ENCODE measurements at places on chromosomes 11 and 22. TPM values are rescaled to one million over a fixed set of nuclear protein-coding genes. Genes with fewer than 3 reads are reported as not detected.

DNA sequence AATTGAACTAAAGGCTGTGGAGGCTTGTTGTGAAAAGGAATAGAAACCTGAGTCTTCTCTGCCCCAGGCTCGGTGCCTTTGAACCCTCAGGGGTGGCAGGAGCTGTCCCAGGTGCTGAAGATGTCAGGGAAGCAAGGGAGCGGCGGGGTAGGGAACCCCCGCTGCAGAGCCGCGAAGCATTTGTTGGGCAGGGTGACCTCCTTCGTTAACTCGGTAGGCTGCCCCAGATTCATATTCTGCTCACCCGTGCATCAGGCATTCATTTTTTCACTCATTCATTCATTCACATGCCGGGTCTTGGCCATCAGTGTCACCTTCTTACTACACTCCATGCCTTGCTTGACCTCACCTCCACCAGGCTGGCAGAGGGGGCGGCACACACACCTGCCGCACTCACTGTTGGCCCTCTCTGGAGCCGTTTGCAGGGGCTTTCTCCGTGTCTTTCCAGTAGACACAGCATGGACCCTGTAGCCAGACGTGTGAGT, 618.9 kb downstream of the BRD1 start:
- peak; percentile 12 for DNase-seq

GRCh38 chr11:120316880-120317688, 8.0 kb upstream of the TLCD5 start:
- DNase-seq = peak; percentile 82

The PRDM11 gene
- polyA plus RNA-seq = 22.6 TPM

DNA sequence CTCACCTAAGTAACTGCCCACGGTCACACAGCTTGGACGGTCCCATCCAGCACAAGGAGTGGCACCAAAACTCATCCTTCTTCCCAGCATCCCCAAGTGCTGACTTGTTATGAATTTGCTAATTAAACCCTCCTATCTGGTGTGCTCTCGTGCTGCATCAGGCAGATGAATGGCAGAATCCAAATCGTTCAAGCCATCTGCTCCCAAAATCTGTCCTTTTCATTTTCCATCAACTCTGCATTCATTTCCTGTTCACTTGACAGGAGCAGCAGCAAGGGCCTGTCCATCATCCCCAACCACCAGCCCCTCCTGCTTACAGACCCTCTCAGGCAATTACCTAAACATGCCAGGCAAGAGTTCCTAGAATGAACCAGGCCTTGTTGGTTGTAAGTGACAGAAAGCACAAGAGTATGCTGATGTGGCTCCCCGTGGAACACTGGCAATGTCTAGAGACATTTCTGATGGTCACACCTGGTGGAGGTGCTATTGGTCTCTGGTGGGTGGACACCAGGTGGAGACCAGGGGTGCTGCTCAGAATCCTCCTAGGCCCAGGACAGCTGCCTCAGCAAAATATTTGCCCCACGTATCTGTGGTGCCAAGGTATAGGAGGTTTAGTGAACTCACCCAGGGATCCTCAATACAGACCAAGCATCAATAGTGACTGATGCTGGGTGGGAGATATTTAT, 832.5 kb downstream of the TBC1D22A start:
- no peak for DNase-seq

GRCh38 chr11:13140873-13141655, 131.9 kb downstream of the RASSF10 start:
- no peak for DNase-seq

GRCh38 chr22:33427461-33427860, 369.3 kb upstream of the SYN3 start:
- DNase-seq = no peak

The LIF gene
- 0.96 TPM for polyA plus RNA-seq

GRCh38 chr11:71183878-71184277, 68.5 kb downstream of the SHANK2 start:
- DNase-seq = no peak

DNA sequence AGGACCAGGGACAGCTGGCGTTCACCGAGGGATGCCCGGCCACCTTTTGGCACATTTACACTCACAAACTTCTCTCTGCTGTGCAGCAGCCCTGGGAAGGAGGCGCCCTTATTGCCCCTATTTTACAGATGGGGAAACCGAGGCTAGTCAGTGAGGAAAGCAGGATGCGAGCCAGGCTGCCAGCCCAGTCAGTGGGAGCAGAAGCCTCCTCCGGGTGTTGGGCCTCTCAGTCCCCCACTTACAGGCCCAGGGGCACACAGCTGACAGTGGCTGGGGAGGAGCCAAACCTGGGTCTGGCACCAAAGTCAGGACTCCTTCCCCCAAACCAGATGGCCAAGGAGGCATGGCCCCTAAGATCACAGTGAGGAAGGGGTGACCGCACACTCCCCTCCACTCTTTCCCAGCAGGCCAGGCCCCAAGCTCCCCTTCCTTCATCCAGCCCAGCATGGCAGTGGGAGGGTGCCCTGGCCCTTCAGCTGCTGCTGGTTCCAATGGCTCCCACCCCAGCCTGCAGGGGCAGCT, 121.4 kb upstream of the ANO1 start:
- no peak for DNase-seq

GRCh38 chr22:44325718-44326490, 13.2 kb upstream of the SHISAL1 start:
- DNase-seq = peak; percentile 85

DNA sequence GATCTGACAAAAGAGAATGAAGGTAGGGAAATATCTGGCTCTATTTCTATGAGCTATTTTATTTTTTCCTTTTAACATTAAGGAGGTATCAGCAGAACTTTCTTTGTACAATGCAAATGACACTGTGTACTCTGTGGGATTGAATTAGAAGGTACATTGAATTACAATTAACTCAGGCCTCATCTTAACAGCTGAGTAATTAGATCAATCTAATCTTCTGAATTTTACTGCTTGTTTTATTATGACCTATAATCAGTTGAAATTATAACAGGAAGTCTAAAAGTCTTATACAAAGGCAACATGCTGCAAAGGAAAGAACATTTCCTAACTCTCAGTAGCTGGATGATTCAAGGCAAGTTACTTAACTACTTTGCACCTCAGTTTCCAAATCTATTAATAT, 69.8 kb downstream of the RELT start:
- DNase-seq = no peak

DNA sequence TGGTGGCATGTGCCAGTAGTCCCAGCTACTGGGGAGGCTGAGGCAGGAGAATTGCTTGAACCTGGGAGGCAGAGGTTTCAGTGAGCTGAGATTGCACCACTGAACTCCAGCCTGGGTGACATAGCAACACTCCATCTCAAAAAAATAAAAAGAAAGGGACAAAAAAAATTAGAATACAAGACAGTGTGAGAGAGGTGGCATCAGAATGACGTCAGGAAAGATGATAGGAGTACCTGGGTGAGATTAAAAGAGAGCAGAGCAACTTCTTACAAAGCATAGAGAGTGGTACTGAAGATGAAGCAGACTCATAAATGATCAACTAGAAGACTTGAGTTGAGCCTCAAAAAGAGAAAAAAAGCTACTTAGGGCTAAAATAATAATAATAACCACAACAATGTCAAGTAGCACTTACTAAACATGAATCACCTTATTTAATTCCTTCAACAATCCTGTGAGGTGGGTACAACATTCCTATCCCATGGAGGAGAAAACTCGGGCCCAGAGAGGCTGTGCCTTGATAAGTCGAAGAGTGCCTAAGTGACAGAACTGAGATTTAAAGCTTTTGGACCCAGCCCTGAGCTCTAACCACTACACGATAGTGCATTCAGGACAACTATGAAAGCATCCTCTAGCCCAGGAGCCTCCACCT, 5.2 kb upstream of the SLN start:
- DNase-seq = no peak

GRCh38 chr11:119121811-119122124, 388 bp downstream of the HINFP start:
- DNase-seq = no peak

- no peak for DNase-seq
Observed at GRCh38 chr11:70339066-70339465, 59.3 kb upstream of the CTTN start.

GRCh38 chr11:129315781-129316579, 59.7 kb upstream of the BARX2 start:
- DNase-seq = peak; percentile 26

The SLC22A25 gene
- 0.17 TPM for polyA plus RNA-seq

DNA sequence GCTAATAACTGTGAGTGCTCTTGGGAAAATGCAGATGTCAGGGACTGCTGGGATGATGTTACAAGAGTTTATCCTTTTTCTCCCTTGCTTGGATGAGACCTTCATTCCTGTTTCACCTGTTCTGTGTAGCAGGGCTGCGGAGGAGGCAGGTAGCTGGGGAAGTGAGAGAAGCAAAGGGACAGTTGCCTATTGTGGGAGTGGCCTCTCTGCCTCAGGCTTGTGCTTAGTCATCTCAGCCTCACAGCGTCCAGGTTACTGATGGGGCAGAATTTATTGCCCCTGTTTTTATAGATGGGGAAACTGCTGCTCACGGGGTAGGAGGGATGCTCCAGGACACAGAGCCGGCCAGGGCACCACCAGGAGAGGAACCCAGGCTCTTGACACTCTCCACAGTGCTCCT, 1.7 kb downstream of the STX3 start:
- DNase-seq = no peak

The OR10A2 gene
- not detected for polyA plus RNA-seq

The CARNS1 gene
- polyA plus RNA-seq = 77.5 TPM

DNA sequence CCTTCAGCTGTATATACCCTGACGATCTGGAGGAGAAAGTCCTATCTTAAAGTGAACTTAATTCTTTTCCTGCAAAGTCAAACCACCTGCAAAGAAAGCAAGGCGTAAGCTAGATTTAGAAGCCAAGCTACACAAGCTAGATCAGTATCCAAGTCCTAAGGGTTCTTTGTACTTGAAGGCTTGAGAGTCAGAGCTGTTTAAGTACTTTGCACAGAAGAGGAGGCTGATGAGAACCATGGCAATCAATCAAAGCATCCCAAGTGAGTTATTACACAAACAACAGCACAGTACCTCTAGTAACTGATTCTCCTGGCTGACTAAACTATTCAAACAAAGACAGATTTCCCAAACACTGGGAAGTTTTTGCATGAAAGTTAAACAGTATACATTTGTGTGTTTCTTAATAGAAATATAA, 1.9 kb downstream of the CDON start:
- DNase-seq = peak; percentile 86

GRCh38 chr22:28743852-28744251, 2.0 kb downstream of the HSCB start:
- DNase-seq = no peak

The LGR4 gene
- 22.4 TPM for polyA plus RNA-seq

GRCh38 chr11:19558189-19558986, 154.2 kb upstream of the NAV2 start:
- no peak for DNase-seq

All from muscle of leg (tissue), 16 donors.